Stimulated activated CD4-positive, alpha-beta T cell treated with anti-CD3 and anti-CD28 coated beads, Interleukin-2, amount 100 ng/mL, for 24 hours (primary cell): ENCODE measurements at places on chromosomes 4 and X.

- DNase-seq = no peak
Measured at GRCh38 chr4:176259330-176260090, 9.5 kb downstream of the ASB5 start.

- no peak for DNase-seq
Measured at GRCh38 chr4:120096508-120097297, 30.1 kb upstream of the MAD2L1 start.

DNA sequence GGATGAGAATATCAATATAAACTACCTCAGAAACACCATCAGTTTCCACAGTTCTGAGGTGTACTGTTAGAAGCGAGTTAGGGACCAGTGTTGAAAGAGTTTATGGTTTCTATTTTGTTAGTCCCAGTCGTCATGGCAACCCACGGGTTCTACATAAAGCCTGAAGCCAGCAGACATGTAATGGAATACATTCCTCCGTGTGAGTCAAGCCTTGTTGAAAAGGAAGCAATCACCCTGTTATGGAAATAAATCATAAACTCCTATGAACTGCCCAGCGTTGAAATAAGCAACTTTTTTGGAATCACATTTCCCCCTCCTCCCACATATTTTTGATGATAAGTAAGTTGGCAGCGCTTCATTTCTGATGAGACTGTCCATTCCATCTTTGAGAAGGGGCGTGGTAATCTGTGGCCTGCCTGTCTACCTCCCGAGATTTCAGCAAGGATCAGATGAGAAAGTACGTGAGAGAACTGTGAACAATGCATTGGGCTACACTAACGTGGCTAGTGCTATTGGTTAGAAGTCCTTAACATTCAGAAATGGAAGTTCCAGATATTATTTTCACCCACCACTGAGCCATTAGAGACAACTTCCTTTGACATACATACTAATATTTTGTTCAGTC, 40.4 kb upstream of the PDHA1 start:
- no peak for DNase-seq

GRCh38 chrX:13376857-13377549, 57.1 kb upstream of the ATXN3L start:
- no peak for DNase-seq

- DNase-seq = no peak
Measured at GRCh38 chrX:70754169-70754848, 154.2 kb downstream of the TEX11 start.

- no peak for DNase-seq
Measured at GRCh38 chr4:168321006-168321405, 2.5 kb upstream of the DDX60 start.

- DNase-seq = no peak
Measured at GRCh38 chr4:152486429-152487389, 49.2 kb downstream of the FBXW7 start.

GRCh38 chr4:47373709-47374108, 89.8 kb downstream of the COMMD8 start:
- DNase-seq = no peak

- DNase-seq = no peak
Measured at GRCh38 chrX:7109049-7109531, 38.4 kb upstream of the STS start.

DNA sequence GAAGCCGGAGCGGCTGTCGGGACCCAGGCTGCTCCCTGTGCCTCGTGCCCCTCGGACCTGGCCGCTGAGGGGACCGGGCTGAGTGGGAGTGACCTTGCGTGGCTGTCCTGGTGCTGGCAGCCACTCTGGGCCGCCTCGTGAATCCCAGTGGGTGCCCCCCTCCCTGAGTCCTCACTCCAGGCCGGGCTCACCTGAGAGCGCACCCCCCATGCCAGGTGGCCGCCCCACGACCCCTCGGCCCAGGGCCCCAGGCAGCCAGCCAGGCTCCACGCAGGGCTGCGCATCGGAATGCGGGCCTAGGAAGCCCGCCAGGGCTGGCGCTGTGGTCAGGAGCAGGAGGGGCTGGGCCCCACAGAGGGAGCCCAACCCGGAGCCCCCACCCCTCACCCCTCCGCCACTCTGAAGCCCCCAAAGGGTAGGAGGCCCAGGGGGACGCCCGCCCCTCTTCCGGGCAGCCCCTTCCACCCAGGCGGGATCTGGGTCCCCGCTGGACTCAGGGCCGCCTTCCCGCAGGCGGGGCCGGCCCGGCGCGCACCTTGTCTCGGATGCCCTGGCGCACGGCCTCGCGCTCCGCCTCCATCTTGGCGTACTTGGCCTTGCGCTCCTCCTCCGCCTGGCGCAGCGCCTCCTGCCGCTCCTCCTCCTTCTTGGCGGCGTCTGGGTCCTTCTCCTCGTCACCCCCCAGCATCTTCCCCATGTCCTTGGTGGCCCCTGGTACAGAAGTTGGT, 33.9 kb downstream of the CPLX1 start:
- peak; percentile 51 for DNase-seq

DNA sequence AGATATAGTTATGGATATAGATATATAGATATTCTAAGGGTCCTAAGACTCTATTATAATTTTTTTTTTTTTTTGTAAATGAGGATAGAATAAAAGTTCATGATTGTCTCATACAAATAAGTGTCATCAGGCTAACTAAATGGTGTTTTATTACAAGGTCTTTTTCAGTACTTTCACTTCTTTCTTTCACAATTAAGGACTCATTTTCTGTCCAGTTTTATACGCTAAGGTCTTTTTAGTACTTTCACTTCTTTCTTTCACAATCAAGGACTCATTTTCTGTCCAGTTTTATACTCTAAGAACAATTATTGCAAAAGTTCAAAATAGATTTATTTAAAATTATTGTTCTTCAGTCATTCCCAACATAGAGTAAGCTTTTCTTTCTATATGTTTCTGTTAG, 32.7 kb downstream of the RUFY3 start:
- DNase-seq = no peak

DNA sequence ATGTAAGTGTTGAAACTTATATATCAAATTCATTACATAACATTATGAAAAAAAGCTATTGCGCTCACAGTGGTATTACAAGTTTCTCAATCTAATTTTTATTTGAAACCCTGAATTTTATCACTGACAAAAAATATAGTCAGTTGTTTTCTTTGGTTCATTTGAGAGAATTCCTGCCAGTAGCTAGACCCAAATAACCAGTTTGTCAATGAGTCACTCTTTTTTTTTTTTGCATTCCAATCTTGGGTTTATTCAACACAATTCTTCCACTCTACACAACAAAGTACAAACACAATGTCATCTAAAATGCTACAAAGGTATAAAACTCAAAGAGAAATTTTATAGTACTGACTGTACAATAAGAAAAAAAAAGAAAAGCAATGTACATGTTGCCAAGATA, 13.1 kb downstream of the HPF1 start:
- no peak for DNase-seq

DNA sequence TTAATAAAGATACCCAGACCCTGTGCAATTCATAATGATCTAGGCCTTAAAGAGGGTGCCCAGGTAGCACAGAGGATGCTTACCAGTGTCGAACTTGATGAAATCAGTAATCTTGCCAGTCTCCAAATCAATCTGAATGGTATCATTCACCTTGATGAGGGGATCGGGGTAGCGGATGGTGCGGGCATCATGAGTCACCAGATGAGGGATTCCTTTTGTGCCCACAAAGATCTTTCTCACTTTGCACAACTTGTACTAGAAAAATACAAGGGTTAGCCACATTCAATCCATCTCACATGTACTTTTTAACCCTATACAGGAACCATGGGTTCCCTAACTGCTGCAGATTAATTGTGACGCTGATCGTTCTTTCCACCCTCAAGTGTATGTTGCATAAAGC, 3.3 kb downstream of the RPS4X start:
- no peak for DNase-seq

GRCh38 chr4:1204828-1205585, 32.6 kb upstream of the SPON2 start:
- no peak for DNase-seq

GRCh38 chrX:107733686-107734085, 41.9 kb downstream of the TSC22D3 start:
- no peak for DNase-seq

DNA sequence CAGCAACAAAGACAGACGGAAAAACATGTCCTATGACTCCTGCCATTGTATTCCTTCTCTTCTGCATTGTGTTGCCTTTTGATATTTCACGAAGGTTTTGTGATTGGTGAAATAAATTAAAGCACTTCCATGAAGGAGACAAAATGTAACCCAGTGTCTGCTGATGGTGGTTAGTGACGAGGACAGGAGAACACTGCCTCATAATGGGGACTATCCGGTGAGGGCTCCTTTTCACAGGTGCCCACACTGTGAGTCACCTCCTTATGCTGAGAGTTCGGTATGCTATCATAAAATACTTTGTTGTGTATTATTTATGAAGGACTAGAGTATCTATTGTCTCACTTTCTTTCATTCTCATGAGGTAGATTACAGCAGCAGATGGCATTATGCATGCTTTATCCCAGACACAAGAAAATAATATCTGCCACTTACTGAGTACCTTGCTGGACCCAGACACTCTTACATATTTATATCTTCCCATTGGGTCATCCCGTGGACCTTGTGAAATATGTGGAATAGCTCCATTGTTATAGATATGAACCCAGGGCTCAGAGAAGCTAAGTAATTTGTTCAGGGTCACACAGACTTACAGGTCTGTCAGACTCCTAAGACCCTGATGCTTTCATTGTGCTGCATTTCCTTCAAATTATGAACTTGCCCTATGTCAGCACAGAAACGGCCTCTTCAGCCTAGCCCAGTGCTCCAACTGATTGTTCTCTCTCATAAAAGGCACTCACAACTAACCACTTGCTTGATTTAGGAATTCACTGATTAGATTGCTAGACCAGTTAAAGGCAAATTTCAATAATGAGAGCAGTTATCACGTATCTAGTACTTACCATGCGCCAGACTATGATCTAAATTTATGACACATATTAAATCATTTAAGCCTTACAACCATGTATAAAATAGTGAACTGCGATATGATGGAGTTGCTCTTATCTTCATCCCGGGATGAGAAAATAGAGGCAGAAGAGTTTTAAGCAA, 31.2 kb downstream of the PLS3 start:
- no peak for DNase-seq

DNA sequence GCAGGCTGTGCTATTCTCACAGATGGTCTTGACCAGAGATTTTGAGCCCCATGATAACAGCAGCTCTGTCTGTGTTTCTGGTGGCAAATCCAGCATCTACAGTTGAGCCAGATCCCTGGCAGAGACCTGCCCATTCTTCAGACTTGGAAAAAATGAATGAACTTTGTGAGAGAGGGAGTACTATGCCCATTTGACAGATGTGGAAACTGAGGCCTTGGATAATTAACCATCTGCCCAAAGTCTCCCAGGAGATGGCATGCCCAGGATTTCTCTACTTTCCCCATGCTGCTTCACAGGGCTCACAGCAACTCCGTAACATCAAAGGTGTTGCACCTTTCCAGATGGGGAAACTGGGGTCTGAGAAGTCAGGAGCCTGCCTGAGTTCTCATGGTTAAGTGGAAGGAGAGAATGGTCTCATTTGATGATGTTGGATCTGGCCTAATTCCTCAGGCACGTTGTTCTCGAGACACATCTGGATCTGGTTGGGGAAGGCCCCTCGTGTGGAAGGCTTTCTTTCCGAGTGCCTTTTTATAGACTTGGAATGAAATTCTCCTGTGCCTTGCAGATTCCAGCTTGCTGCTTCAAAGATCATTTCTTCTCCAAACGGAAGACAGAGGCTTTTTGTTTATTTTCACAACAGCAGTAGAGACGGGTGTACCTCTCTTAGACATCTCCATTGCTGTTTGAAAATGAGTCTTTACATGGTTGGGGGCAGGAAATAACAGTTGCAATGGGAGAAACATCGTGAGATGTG, 73.3 kb upstream of the STX18 start:
- DNase-seq = no peak

GRCh38 chr4:105399532-105400161, 74.2 kb downstream of the PPA2 start:
- DNase-seq = no peak

- no peak for DNase-seq
Measured at GRCh38 chrX:15870310-15870709, 15.7 kb upstream of the AP1S2 start.

DNA sequence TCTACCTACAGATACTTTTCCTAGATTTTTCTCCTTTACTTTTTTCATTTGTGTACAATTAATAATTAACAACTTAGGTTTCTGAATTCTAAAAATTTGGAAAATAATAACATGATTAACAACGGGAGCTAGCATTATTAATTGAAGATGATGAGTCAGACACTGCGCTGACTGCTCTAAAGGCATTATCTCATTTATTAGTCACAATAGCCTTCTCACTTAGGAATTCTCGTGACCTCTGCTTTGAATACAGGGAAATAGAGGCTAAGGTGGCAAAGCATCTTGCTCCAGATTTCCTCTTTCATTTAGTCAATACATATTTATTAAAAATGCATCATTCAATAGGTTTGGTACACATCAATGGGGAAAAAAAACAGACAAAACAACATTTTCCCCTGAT, 441.3 kb downstream of the PCDH18 start:
- no peak for DNase-seq

DNA sequence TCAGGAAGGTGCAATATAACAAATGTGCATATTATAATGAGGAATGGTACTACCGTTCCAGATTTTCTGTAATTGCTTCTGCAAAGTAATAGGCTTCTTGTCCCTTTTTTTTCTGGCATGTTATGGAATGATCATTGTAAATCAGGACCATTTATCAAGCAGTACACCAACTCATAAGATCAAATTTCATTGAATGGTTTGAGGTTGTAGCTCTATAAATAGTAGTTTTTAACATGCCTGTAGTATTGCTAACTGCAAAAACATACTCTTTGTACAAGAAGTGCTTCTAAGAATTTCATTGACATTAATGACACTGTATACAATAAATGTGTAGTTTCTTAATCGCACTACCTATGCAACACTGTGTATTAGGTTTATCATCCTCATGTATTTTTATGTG, 12.6 kb downstream of the IBSP start:
- DNase-seq = no peak

- no peak for DNase-seq
Measured at GRCh38 chrX:78650906-78651437, 8.2 kb downstream of the RTL3 start.

DNA sequence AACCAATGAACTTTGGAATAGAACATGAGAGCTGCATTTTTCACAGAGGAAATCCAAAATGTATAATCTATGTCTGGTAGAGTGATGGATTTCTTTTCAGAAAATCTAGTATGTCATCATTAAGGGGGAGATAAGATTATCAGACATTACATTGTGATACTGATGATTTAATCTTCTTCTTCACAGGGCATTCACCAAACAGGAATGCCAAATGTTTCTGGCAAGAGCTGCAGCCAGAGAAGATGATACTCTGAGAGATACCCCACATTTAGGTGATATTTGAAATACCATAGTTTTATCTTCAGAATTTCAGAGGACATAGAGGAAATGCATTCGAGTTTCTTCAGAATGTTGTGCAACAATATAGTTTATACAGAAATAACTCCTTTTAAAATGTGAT, 1523.7 kb upstream of the ADGRL3 start:
- no peak for DNase-seq
